D341Med (cell line): ENCODE measurements at places on chromosomes 11 and 22.

DNA sequence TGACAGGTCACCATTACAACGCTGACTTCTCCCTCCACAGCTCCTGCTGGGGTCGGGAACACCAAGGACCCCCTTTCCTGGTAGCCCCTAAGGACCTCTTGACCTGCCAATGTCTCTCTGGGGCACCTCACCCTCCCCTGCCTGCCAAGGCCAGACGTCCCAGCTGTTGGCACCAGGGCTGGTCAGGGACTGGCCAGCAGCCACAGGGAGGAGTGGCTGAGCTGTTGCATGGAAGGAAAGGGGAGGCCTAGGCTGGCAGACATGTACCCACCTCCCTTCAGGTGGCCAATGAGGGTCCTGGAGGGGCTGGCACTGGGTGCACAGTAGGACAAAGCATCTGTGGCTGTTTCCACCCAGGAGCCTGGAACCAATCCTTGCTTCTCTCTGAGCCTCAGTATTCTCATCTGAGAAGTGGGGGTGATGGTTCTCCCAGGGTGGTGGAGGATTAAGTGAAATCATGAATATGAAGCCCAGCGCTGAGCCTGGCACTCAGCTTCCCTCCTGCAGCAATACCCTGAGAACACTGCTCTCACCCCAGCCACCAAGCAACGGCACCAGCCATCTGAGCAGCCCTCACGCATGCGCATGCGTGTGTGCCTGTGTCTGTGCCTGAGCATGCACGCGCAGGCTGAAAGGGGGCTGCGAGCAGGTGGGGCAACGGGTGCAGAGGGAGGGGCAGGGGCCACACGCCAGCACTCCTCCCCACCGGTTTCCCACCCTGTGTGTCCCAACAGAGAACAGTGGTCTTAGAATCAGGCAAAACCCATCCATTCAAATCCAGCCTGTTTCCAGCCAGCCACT is 5.9 kb downstream of the KCNJ4 start:
- DNase-seq: no peak

- no peak for DNase-seq
These were observed 4.4 kb downstream of the CDON start for GRCh38 chr11:126058105-126058874.

DNA sequence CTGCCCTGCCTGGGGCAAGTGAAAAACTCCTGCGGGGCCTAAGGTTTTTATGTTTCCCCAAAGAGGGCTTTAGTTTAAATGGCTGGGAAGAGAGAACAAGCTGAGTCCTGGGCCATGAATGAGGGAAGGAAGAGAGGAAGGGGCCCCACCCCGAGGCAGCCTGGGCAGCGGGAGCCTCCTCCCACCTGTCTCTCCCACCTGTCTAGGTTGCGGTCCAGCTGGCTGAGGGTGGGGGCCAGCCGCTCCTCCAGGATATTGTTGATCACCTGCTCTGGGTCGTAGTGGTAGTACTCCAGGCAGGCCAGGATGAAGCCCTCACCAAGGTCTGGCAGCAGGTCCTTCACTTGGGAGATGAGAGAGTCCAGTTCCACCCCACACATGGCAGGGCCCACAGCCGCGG is 34.6 kb downstream of the UQCR10 start:
- DNase-seq: no peak

- no peak for DNase-seq
These were observed 44.6 kb upstream of the EP300 start for GRCh38 chr22:41047801-41048211.

DNA sequence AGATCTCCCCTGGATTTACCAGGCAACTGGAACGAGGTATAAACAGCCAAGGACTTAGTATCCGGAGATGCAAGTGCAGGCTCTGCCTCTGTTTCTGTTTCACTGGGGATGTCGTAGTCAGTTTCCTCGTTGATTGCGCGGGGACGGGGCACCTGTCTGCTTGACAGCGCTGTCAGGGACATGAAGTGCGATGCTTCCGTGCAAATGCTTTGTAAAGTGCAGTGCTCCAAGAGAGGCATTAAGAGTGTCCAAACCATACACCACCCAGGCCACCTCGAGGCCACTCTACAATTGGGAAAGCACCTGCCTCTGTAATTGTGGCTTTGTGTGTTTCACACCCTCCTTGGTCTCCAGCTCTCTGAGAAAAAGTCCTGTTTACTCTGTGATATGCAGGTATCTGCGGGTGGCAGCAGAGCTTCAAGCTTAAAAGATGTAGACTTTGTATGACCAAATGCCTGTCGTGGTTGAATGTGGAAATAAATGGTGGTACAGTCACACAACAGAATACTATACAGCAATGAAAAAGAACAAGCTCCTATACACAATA is 18.6 kb upstream of the CD5 start:
- peak; percentile 10 for DNase-seq

- DNase-seq: no peak
These were observed 325.1 kb upstream of the MPPED2 start for GRCh38 chr11:30911247-30911646.

DNA sequence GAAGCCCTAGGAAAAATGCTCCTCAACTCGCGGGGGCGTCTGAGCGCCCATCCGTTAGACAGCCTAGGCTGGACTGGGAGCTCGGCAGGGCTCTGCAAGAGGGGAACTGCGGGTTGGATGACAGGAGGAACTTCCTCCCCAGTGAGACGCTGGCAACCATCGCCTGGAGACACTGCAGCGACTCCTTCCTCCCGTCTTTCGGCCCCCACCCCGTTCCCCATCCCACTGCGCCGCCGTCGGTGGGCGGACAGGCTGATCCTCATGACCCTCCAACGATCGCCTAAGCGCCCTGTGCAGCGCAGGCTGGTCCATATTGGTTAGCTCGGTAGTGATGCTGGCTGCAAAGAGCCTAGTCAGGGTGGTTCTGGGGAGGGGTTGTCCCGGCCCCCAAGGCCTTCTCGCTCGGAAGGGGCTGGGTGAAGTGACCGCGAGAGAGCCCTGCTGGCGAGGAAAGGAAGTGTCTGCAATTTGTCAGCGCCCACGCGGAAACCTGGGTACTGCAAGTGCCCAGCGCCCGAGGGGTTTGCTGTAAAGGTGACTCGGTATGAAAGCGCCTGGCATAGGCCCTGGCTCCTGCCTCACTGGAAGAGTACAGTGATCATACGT is 638 bp downstream of the NRGN start:
- DNase-seq: peak; percentile 66

DNA sequence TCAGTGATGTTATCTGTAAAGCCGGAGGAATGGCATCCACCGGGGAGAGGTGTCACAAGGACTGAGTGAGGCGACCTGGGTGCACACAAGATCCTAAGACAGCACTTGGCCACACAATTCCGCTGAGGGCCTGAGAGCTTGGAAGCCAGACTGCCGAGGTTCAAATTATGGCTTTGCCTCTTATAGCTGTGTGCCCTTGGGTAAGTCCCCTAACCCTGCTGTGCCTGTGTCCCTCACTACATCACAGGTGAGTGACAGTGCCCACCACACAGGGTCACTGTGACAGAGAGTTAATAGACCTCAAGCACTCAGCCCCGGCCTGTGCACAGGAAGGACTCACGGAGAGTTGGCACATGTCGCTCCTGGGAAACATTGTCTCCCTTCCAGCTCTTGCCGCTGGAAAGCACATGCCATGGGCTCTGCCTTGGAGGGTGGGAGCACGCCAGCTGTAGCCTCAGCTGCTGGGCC is 592 bp downstream of the RHOD start:
- no peak for DNase-seq

DNA sequence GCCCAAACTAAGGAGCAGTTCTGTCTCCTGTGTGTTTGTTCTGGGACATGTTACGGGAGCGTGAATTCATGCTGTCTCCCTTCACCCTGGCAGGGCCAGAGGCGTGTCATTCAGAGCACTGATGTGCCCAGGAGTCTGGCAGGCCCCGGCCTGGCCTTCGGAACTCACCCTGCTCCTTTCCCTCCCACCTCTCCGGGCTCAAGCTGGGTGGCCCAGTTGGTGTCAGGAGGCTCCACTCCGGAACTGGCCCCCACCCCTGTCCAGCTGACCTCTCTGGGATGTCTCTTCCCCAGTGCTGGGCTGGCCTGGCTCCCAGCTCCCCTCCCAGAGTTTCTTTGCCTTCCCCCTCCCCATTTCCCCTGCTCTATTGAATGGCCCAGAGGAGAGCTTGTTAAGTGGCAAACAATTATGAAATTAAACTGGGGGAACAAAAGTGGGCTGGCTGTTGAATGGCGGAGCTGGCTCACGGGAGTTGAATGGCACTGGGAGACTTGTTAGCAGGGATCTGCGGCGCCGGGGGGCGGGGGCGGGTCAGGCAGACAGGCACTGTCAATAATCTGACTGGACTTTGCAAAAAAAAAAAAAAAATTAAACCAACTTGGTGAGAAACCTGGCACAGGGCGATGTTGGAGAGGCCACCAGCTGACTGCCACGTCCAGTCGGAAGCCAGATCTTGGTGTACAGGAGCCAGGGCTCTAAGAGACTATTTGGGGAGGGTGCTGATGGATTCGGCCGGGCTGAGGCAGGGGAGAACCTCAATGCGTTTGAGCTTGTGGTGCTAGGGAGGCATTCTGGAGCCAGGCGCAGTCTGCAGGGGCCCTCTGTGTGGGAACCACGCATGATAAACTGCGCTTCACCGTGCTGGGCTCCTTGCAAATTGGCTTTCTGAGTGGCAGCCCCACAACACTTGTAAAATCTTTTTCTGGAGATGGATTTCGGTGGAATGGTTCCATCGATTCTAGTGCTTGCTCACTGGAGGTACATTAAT is 1.3 kb downstream of the MPPED1 start:
- no peak for DNase-seq

GRCh38 chr22:38953091-38953490 is 4.3 kb upstream of the APOBEC3A start:
- DNase-seq: no peak

- DNase-seq: no peak
These were observed 39.2 kb upstream of the RAPSN start for GRCh38 chr11:47488111-47488510.

- no peak for DNase-seq
These were observed 601.8 kb downstream of the INSC start for GRCh38 chr11:15716550-15716949.

- no peak for DNase-seq
These were observed 13.8 kb upstream of the TEF start for GRCh38 chr22:41367680-41368542.

GRCh38 chr11:93952082-93952780 is 68.9 kb upstream of the HEPHL1 start:
- no peak for DNase-seq

DNA sequence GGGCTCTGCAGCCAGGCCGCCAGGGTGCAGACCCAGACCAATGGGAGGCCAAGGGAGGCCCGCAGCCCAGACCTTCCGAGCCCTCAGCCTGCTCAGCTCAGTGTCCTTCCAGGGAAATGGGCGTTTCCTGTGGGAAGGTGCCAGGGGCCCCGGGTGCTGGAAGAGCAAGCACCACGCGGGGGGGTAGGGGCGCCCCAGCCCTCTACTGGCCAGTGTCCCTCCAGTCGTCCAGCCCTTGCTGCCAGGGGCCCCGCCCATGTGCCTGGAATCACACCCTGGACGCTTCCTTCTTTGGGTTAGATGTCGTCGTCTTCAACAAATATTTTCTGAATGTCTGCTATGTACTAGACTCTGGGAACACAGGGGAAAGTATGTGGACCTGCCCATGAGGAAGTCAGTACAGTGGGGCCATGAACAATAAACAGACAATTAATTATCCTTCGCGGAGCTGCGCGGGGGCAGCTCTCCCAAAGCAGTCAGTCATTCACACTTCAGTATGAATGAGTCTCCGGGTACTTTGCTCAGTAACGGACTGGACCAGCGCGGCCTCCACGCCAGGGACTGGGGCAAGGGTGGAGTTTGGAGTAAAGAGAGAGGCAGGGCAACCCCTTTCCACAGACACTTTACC is 60.2 kb downstream of the CDKN1C start:
- no peak for DNase-seq

GRCh38 chr22:19168088-19168890 is 10.2 kb downstream of the SLC25A1 start:
- DNase-seq: no peak

DNA sequence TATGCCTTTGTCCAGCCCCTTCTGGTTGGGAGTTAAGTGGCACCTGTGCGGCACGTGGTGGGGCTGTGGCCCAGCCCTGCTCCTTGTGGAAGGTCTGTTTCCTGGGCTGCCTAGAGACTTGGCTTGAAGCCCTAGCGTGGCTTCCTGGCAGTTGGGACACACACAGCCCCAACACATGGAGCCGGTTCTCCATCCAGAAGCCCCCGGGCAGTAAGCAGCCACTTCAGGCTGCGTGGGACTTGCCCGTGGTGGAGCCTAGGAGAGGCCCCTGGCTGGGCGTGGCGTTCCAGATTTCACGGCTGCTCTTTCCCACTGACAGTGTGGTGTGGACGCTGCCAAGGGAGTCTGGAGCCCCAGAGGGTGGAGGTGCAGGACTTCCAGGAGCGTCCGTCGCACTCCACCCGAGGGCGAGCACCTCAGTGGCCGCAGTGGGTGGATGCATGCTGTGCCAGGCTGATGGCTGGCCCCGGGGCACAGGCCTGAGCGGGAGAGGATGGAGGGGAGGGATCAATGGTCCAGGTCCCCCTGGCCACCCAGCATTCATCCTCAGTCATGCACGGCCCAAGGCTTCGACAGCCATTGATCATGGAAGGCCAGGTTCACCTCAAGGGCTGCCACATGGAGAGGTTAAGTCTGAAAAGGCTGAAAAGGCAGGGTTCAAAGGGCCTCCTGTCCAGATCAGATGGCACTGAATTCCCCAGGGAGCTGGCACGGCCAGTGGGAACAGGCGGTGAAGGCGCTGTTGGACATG is 9.3 kb downstream of the CCND1 start:
- no peak for DNase-seq

- no peak for DNase-seq
These were observed 66.1 kb downstream of the RBMXL2 start for GRCh38 chr11:7154881-7155361.

GRCh38 chr11:70135625-70136059 is 57.5 kb downstream of the ANO1 start:
- DNase-seq: no peak
